ENCODE measurements at places on chromosomes 12 and 14. TPM values are rescaled to one million over a fixed set of nuclear protein-coding genes. Genes with fewer than 3 reads are reported as not detected.

Gene TAS2R19
- 3.9 TPM for total RNA-seq

Gene ISM2
- total RNA-seq: not detected

Gene CEBPE
- 1.8 TPM for total RNA-seq

Gene BIN2
- total RNA-seq: 257 TPM

Gene FERMT2
- 0.52 TPM for total RNA-seq

Gene TAS2R43
- 0.91 TPM for total RNA-seq

Gene CLEC4C
- not detected for total RNA-seq

Gene CLEC6A
- not detected for total RNA-seq

Gene TRIM9
- 2.8 TPM for total RNA-seq

Gene OR6C2
- not detected for total RNA-seq

Gene WNT5B
- total RNA-seq: not detected

Gene ZDHHC22
- total RNA-seq: not detected

Gene CLEC14A
- not detected for total RNA-seq

Gene PROX2
- 0.75 TPM for total RNA-seq

Gene TIMM9
- 38.0 TPM for total RNA-seq

Gene HCAR1
- not detected for total RNA-seq

Gene CYP46A1
- total RNA-seq: 0.44 TPM

Gene KRT3
- total RNA-seq: not detected

Gene NOPCHAP1
- 18.5 TPM for total RNA-seq

Gene MMP19
- total RNA-seq: not detected

Gene SVOP
- not detected for total RNA-seq

Gene DPPA3
- total RNA-seq: not detected

Gene PLEK2
- 3.2 TPM for total RNA-seq

Gene KRT8
- total RNA-seq: 0.52 TPM

Gene HNRNPA1
- total RNA-seq: 1,141 TPM

Gene LALBA
- not detected for total RNA-seq

Gene GDF3
- not detected for total RNA-seq

Gene NRIP2
- not detected for total RNA-seq

Gene FAM181A
- not detected for total RNA-seq

Gene EGLN3
- 2.5 TPM for total RNA-seq

Gene TEX52
- not detected for total RNA-seq

Gene POTEG
- not detected for total RNA-seq

Gene METAP2
- total RNA-seq: 62.5 TPM

Gene TUBA1A
- total RNA-seq: 93.5 TPM
